ENCODE measurements at places on chromosomes 6 and 20.

DNA sequence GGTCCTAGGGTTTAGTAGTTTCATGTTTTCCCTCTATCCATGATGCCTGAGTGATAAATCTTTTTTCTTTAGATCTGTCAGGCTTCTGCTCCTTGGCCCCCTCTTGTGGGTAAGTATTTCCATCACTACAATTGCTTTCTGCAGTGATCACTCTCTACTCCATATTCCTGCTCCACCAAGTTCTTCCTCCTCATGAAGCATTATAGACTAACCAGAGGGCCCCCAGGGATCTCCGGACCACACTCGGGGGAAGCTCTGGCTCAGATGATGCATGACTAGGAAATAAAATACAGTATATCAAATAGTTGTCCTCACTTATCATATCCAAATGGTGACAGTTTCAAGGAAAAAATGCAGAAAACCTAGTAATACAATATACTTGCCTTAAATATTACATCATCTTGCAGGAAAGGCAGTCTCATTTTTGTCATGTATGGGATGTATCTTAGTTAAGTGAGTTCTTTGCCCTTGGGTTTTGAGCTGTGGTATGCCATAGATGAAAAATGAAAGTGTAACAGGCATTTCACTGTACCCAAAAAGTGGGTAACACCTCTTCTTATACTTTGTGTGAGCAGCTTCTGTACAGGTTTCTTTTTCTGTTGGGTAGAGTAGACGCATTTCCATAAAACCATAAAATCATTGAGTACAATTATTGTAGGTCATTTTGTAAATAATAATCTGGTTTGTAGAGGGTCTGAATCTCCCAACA lies 200.9 kb upstream of the EYA4 start:
- DNase-seq, result peak; percentile 70

DNA sequence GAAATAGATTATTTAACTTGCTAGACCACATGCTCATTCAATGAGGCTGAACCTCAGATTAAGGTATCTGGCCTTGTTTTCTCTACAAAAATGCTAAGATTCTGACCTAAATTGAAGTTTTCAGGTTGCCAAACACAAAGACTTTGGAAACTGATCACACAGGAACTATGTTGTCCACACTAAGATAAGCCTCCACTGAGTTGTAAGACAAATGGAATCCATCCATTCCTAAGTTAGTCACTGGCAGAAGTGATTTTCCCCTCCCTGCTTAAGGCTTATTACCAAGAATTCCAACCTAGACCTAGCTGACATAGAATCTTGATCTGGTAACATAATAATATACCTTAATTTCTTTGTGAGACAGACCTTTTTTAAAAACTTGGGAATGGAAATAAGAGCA lies 608.1 kb downstream of the TENT5A start:
- no peak for DNase-seq

- no peak for DNase-seq
Measured at GRCh38 chr6:15352220-15352619, 106.4 kb downstream of the JARID2 start.

GRCh38 chr20:24962182-24962492 lies 13.1 kb downstream of the CST7 start:
- no peak for DNase-seq

GRCh38 chr20:41334443-41335421 lies 5.9 kb upstream of the LPIN3 start:
- no peak for DNase-seq

DNA sequence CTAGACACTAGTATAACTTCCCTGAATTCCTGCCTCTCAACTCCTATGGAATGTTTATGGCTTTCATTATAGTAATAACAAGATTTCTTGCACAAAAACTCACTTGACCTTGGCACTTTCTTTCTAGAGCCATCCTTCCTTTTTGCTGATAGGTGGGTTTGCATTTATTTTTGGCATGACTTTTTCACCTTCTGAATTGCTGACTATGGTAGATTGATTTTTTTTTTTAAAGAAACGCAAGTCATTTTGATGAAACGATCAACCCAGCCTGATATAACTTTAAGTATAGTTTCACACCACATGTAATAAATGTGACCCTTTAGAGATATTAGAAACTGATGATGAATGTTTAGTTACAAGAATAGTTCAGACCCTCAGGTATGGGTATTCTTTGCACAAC lies 61.8 kb downstream of the BMP6 start:
- DNase-seq, result no peak

GRCh38 chr6:81822568-81822967 lies 70.1 kb upstream of the TENT5A start:
- no peak for DNase-seq

Measured in SJCRH30 (cell line).